ENCODE measurements at places on chromosomes 3 and 15.

GRCh38 chr3:132681421-132681820 is 21.3 kb downstream of the UBA5 start:
- DNase-seq, result no peak

DNA sequence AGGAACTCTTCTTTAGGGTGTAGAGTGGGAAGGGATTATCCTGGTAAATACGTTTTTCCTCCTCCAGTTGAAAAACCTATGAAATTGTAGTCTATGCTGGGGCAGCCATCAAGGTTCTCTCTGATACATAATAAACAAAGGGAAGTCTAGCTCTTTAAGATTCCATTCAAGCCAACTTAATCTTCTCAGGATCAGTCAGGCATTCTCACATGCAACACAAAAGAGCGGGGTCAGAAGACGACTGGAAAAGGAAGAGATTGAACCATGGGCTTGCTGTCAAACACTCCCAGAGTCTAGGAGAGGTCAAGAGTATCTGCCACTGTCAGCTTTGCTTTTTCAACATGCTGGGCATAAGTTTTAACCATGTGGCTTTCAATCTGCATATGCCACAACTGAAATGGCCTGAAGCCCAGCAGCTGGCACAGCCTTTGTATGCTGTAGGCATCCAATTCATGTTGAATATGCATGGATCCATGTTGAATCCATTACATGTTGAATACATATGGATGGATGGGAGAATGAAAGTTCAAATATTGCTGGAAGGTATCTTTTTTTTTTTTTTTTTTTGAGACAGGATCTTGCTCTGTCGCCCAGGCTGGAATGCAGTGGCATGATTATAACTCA is 8.5 kb downstream of the TRAT1 start:
- DNase-seq, result no peak

GRCh38 chr15:51589881-51590568 is 32.5 kb downstream of the DMXL2 start:
- DNase-seq, result no peak

- no peak for DNase-seq
These were observed 17.9 kb downstream of the CD80 start for GRCh38 chr3:119541547-119541946.

DNA sequence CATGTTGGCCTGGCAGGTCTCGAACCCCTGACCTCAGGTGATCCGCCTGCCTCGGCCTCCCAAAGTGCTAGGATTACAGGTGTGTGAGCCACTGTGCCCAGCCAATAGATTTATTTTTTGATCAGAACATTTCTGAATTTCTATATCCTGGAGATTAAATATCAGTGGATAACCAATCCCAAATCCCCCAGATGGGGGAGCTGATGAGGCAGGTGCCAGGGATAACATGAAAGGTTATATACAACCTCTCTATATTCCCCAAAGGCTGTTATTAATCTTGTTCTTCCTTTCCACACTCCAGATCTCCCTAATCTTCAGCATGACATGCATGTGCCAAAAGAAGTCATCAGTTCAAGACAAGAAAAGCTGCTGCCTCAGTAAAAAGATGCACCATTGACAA is 112.3 kb downstream of the WDR76 start:
- peak; percentile 51 for DNase-seq

DNA sequence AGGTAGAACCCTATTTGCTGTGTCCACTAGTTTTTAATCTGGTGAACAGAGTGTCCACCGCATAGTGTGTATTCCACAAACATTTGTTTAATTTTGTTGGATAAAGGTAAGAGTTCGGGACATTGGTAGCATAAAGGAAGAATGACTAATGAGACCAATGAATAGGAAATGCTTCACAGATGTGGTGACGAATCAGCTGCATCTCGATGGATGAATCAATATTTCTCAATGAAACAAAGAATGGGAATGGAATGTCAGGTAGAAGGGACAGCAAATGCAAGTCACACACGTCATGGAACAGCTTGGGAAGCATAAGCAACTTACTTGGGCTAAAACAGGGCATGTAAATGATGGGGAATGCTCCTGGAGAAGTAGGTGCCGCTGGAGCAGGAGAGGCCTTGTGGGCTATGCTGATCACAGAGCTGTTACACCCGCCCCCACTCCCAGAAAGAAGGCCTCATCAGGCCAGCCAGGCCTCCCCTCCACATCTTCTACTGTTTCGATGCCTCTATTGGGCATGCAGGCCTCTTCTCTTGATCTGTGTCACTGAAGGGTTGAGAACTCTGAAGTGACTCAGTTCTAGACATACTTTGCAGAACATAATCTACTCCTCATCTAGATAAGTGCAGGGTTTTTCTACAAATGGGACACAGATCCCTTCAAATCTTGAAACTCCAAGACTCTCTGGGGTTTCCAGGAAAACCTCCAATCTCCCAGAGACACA is 120.0 kb upstream of the GADL1 start:
- DNase-seq, result no peak
